ENCODE measurements at places on chromosomes 5 and 9.

GRCh38 chr5:71782393-71782770 is 63.3 kb downstream of the CARTPT start:
- DNase-seq = no peak

- DNase-seq = no peak
Measured at GRCh38 chr5:138064526-138064925, 19.3 kb upstream of the WNT8A start.

GRCh38 chr9:71816916-71817451 is 48.7 kb upstream of the CEMIP2 start:
- no peak for DNase-seq

DNA sequence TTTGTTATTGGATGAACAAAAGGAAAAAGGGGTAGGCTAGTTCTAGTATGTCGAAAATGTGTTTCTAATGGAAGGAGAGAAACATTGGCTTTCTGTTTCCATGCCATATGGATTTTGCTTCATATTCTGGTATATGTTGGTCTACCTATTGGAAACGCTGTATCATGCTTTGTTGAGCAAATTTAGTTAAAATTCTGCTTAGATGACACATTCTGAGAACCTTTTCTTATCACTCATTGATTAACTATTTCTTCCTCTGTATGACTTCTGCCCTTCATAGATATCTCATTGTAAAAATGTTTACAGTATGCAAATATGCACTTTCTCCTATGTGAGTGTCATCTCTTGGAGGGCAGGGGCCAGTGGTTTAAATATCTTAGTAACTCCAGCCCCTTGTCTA is 68.8 kb upstream of the GPR151 start:
- DNase-seq = no peak

- no peak for DNase-seq
Measured at GRCh38 chr9:86459599-86460155, 105.5 kb upstream of the TUT7 start.

DNA sequence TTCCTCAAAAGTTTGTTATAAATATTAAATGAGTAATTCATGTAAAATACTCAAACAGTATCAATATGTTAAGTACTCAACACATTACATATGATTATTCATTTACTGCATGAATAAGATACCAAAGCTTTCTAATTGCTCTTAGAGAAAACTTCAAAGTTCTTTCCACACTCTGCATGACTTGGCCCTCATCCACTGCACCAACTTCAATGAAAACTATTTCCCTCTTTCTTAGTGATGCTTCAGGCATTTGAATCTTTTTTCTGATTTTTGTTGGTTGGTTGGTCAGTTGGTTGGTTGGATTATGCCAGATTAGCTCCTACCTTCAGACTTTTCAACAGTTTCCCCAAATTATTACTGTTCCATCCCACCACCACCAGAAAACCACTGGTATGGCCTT is 314.7 kb upstream of the RGMB start:
- no peak for DNase-seq

GRCh38 chr5:68290260-68290674 is 74.7 kb downstream of the PIK3R1 start:
- no peak for DNase-seq

GRCh38 chr9:110874963-110875674 is 163.2 kb downstream of the LPAR1 start:
- peak; percentile 72 for DNase-seq

DNA sequence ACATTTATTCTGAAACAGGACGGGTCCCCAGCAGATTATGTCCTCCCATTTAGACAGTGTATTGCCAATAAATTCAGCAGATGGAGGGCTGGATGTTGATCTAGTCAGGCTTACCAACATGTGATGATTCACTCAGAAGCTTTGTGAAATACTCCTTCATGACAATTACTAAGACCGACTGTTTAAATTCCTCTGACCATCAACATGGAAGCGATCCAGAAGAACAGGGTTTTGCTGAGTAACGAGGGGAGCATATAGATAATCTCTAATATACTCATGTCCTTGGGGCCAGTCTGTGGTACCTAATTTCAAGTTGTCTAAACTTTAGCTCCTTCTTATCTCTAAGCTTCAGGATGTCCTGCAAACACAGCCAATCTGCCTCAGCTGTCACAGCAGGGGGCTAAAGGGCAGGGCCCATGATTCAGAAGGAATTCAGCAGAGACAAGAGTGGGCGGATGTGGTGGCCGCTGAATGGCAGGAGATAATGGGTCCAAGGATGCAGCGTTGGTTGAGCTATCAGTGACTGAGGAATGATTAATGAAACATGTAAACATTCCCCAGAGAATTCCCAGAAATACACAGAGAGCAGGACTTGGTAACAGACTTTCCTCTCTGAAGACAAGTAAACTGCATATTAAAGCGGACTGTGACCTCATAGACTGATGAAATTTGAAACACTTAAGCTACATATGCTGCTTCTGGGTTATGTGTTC is 109.4 kb downstream of the ANKRD55 start:
- no peak for DNase-seq

DNA sequence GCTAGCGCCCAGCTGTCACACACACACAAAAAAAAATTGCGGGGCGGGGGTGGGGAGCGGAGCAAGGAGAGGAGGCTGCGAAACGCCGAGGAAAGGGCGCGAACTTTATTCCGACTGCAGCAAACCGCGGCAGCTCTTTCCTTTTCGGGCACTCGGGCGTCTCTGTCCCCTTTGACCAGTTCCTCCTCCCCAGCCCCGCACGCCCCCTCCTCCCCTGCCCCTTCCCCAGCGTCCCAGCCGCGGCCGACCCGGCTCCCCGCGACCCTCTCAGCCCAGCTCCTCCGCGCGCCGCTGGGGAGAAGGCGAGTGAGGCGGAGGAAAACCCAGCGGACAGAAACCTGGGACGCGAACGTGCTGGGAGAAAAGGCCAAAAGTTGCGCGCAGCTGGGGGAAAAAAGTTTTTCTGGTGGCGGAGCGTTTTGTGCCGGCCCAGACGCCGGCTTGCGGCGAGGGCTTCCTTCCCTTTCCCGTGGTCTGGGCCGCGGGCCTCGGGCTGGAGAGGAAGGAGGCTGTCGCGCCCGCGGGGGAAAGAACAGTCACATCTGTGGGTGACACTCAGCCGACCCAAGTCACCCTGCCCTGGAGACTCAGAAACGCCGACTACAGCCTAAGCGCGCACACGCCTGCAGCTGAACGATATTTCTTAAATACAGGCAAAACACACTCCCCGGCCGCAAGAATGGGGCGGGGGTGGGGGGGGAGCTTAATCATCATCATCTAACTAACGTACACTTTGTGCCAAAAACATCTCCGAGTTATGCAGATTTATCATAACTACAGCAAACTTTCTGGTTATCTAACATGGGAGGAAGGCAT is 1.1 kb upstream of the BNC2 start:
- peak; percentile 2 for DNase-seq

GRCh38 chr9:135797507-135798262 is 95.7 kb downstream of the KCNT1 start:
- no peak for DNase-seq

GRCh38 chr5:35087991-35088390 is 40.2 kb upstream of the AGXT2 start:
- no peak for DNase-seq

DNA sequence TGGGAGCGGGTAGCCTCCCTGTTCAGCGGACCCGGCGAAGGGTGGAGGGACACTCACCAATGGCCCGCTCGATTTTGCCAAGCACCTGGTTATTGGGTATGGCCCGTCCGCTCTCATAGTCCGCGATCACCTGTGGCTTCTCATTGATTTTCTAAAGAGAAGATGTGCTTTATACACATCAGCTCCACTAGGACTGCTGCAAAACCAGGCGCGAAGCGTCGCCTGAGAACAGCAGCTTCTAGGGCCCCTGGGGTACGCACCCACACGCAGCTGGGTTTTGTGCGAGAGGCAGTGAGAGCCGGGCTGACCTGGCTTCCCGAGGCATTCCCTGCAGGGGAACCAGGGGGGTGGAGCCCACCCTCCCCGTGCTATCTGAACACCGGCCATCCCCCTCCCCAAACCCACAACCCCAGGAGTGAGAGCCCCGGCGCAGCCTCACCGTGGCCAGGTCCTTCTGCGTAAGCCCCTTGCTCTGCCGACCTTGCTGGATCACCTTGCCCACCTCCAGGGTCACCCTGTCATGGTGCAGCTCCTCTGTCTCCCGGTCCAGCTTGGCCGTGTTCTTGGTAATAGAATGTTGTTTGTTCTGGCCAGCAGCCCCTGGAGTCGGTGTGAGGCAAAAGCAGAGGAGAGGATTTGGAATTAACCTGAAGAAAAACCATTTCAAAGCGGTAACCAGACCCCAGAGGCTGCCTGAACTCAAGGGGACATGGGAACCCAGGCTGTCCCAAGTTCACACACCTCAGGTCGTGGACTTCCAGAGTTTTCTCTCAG is 3.1 kb downstream of the EDF1 start:
- DNase-seq = peak; percentile 6

GRCh38 chr5:89071101-89071940 is 188.3 kb upstream of the MEF2C start:
- DNase-seq = peak; percentile 61

GRCh38 chr9:33109850-33110595 is 33.5 kb upstream of the SMU1 start:
- DNase-seq = no peak

GRCh38 chr5:52269401-52269800 is 518.3 kb upstream of the ITGA1 start:
- no peak for DNase-seq

DNA sequence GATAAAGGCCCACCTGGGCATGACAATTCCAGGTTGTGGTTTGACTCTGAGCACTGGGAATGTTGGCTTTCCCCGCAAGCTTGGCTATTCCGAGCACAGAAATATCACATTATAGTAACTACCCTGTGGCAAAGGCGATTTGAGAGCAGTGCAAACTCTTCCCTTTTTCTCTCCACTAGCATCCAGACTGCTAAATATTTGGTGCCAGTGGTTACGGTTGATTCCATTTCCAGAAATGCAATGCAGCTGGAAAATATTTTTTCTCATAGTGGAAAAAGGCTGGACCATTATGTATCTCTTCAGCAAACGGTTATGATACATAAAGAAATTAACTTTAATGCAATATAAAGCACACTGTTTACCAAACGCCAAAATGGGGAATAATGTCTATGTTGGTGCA is 158.0 kb downstream of the ENC1 start:
- no peak for DNase-seq

DNA sequence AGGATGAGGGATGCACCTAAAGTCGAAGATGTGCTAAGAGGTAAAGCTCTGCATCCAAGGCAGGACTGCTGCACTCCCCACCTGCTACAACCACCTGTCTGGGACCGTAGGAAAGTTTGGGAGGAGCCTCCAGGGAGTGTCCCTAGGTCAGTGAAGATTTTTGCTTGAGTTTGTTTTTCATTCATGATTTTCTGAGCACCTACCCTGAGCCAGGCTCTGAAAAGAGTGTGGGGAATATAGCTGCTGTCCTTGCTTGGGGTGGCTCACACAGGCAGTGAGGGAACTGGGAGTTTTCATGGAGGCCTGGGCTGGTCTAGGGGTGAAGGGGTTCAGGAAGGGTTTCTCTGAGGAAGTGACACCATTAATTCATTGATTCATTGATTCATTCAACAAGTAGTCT is 48.9 kb downstream of the SAR1B start:
- no peak for DNase-seq

GRCh38 chr9:104094534-104095015 is 466 bp downstream of the SMC2 start:
- DNase-seq = no peak

- no peak for DNase-seq
Measured at GRCh38 chr5:143506836-143507552, 103.5 kb upstream of the NR3C1 start.

GRCh38 chr5:131615957-131616356 is 19.1 kb downstream of the RAPGEF6 start:
- DNase-seq = no peak

DNA sequence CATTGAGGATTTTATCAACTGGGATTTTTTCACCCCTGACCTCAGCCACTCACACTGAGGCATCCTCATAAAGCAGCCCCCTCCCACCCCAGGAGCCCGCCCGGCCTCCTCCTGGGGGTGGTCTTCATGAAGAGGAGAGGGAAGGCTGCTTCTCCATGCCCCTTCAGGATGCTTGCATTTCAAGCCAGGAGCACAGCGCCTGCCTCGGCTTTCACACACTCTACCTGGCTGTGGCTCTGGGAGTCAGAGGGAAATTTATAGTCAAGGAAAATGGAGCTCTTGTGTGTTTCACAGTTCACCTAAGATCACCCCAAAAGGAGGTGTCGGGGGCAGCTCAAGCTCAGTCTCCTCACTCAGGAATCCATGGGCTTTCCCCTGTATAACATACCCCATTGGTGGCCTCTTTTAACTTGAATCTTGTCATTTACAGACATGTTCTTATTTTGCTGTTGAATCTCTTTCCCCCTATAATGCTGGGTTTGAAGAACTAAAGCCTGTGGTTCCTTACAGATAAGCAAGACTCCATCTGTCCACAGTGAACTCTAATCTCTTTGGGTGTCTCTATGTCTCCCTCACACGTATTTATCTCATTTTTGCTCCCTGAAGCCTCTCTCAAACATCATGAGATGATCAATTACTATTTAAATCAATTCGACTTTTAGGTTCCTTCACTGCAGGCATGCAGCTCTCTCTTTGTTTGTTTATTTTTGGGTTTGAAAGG is 22.6 kb upstream of the IQGAP2 start:
- DNase-seq = no peak

DNA sequence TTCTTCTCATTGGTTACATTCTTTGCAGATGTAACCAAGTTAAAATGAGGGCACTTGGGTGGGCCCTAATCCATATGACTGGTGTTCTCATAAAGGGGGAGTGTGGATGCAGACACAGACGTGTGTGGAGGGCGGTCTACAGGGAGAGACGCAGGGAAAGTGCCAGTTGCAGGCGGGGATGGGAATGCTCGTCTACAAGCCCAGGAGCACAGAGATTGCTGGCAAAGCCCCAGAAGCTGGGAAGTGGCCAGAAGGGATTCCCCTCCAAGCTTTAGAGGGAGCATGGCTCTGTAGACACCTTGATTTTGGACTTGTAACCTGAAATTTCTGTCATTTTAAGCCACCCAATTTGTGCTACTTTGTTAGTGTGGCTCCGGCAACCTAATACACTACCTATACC is 96.8 kb upstream of the CTSL start:
- DNase-seq = no peak

GRCh38 chr5:164687391-164687790 is 1182.0 kb downstream of the MAT2B start:
- no peak for DNase-seq

DNA sequence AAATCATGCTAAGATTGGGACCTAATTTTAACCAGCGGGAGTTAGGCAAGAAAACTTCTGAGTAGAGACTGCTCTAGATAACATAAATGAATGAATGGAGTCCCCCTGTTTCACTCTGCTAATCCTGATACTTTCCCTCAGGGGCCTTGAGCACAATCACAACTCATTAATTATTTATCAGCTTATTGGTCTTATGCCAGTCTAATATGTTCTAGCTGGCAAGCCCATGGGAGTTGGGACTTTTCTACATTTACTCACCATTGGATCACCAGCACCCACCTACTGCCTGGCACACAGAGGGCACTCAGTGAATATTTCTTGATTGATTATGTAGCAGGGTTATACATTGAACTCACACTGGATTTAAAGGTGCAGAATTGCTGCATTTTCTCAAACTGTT is 13.5 kb upstream of the TMED7 start:
- no peak for DNase-seq
